Stromal cell of bone marrow (primary cell): ENCODE measurements at places on chromosomes 6 and 20.

DNA sequence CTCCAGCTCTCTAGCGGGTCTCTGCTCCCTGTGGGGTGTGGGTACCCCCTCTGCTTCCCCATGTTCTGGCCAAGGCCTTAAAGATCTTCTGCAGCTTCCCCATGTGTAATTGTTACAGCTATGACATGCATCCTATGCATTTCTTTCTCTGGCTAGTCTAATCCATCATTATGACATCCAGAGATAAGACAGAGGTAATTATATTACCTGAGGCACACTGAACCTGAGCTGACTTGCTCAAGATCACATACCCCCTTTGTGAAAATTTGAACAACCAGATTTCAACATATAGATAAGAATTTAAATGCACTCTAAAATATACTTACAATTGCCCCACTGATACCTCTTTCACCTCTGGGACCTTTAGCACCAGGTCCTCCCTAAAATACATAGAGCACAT lies 102.4 kb downstream of the COL12A1 start:
- no peak for DNase-seq

DNA sequence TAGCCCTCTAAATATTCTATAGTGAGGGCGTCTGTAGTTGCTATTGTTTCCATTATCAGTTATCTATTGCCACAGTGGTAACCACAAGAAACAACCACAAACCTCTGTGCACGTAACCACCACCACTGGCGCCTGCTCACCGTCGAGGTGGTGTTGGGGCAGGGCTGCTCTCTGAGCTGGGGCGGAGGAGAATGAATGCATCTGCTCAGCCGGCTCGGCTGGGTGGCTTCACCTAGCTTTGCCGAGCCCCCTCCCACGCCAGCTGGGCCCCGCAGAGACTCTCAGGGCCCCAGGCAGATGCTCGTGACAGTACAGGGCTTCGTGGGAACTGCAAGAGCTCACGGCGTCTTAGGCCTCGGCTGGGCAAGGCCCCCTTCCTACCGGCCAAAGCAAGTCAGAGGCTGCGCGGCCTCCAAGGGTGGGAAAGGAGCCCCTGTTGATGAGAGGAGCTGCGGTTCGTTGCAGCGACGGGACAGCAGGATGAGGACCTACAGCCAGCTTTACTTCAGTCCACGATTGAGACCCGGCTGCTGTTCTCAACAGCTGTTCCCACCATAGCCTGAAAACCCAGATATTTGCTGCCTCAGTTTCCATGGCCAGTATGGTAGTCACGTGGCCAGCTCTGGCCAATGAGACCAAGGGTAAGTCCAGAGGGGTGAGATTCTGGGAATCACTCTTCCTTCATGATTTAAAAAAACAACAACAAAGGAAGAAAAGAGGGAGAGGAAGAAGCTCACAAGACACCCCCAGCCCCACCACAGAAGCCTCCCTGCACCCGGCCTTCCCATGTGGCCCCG lies 120.2 kb upstream of the AFDN start:
- no peak for DNase-seq

- no peak for DNase-seq
These were observed 282.8 kb downstream of the RNGTT start for GRCh38 chr6:88680654-88681053.

GRCh38 chr6:72367439-72367838 lies 254.4 kb upstream of the KCNQ5 start:
- DNase-seq, result no peak

GRCh38 chr6:168362276-168362990 lies 42.9 kb upstream of the DACT2 start:
- no peak for DNase-seq

DNA sequence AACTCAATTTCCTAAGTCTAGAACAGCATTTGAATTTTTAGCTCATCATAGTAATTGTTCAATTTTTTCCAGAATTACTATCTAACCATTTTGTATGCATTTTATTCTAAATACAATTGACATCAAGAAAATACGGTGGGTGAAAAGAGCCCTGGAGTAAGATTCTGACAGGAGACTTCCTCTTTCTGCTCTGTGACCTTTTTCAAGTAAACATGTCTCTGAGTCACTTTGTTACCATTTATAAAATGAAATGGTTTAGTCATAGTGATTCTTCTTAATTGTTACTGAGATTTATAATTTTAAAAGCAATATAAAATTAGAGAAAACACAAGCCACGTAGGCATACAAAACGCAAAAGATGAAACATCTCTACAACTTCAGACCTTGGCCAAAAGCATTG lies 80.2 kb downstream of the PLCB1 start:
- DNase-seq, result no peak

GRCh38 chr6:4059115-4059777 lies 19.7 kb downstream of the FAM217A start:
- DNase-seq, result peak; percentile 60

GRCh38 chr6:156689656-156690055 lies 87.5 kb upstream of the ARID1B start:
- no peak for DNase-seq

GRCh38 chr6:86856937-86857563 lies 80.3 kb upstream of the HTR1E start:
- peak; percentile 13 for DNase-seq

GRCh38 chr6:113015249-113015648 lies 668.1 kb downstream of the RFPL4B start:
- DNase-seq, result peak; percentile 63

GRCh38 chr6:139679516-139680179 lies 305.2 kb upstream of the CITED2 start:
- peak; percentile 12 for DNase-seq

DNA sequence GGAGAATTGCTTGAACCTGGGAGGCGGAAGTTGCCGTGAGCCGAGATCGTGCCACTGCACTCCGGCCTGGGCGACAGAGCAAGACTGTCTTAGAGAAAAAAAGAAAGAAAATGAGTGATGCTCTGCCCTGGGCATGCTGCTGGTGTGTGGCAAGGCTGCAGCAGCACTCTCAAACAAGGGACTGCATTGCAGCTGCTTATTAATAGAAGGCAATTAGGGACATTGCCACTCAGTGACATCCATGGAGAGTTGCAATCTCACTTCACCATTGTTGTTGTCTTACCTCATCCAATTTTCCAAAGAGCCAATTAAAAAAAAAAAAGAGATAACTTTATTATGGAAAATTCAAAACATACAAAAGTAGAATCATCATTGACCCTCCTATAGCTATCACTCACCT lies 131.1 kb downstream of the LRRC1 start:
- no peak for DNase-seq

- DNase-seq, result peak; percentile 31
These were observed 230.2 kb upstream of the FOXQ1 start for GRCh38 chr6:1081551-1082284.

- DNase-seq, result no peak
These were observed 19.9 kb downstream of the PREP start for GRCh38 chr6:105382958-105383357.

- no peak for DNase-seq
These were observed 76.9 kb downstream of the HFE start for GRCh38 chr6:26164120-26164505.

GRCh38 chr6:139248911-139249310 lies 42.9 kb downstream of the TXLNB start:
- DNase-seq, result no peak

DNA sequence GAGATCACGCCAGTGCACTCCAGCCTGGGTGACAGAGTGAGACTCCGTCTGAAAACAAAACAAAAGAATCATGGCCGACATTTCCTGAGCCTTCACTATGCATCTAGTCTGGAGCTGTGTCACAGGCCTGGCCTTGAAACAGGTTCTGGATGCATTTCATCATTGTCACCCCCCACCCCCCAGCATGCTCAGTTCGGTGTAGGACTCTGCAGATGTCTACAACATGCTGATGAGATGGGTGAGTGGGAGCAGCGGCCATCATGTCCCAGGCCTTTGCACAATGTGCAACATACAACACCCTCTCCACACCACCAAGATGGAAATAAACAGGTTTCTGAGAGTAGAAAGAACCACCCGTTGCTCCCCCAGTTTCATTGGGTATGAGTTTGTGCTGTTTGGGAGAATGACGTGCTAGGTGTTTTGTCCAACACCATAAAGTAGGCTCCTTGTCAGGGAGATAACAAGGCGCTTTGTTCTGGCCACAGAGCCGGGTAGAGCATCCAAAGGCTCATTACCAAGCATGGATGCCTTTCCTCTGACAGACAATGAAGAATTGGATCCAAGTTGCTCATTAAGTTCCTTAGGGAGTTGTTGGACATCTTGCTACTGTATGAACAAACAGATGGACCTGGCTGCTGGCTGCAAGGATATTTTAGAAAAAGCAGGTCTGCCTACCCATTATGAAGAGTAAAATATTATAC lies 22.1 kb downstream of the SNHG17 start:
- DNase-seq, result no peak

GRCh38 chr6:138545621-138545980 lies 46.3 kb upstream of the NHSL1 start:
- no peak for DNase-seq

GRCh38 chr6:67952948-67953347 lies 682.1 kb upstream of the ADGRB3 start:
- DNase-seq, result no peak

DNA sequence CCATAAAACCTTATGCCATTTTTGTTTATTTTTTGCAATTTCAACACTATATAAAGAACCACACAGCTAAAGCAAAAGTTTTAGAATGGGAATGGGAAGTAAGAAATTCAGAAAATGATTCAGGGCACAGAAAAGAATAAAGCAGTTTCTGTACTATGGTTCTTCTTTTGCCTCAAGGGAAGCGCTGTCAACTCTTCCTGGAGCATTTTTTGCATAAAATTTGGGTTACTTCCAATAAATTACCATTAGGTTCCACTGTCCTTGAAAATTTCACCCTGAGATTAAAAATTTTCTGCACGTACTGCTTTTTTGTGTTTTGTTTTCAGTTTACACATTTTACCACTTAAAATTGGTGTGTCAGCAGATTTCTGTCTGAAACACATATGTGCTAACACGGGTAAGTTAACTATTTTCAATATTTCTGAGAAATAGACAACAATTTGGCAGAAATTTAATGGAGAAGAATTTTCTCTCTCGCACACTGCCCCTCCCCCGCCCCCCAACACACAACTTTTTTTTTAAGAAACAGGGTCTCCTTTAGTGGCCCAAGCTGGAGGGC lies 79.6 kb downstream of the ADAT2 start:
- no peak for DNase-seq

DNA sequence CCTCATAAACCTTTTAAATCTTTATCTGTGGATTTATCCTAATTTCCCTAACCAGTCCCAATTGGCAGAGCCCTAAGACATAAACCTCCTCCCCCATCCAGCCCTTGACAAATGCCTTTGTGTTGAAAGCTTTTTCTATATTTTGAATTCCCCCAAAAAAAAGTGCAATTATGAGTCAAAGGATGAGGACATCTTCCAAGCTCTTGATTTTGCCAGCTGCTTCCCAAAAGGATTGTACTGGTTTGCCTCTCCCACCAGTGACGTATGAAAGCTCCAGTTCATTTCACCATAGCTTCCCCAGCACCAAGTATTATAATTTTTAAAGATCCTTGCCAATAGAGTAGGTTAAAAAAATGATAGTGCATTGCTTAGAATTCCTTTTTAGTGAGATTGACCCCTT lies 38.9 kb downstream of the SIRPA start:
- DNase-seq, result peak; percentile 94

- peak; percentile 52 for DNase-seq
These were observed 46.8 kb upstream of the SLCO4A1 start for GRCh38 chr20:62595491-62595890.

DNA sequence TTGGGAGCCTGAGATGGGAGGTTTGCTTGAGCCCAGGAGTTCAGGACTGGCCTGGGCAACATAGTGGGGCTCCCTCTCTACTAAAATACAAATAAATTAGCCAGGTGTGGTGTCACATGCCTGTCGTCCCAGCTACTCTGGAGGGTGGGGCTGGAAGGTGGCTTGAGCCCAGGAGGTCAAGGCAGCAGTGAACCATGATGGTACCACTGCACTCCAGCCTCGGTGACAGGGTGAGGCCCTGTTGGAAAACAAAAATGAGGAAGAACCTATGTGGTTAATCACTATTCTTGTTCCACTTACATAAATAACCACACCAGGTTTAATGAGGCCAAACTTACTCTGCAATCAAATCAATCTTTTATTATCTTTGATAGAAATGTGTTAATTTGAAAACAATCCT lies 5.4 kb downstream of the PPDPF start:
- DNase-seq, result no peak
